ENCODE measurements at places on chromosomes 16 and 17.

- DNase-seq: peak; percentile 72
Measured at GRCh38 chr17:10618202-10618635, 38.9 kb downstream of the MYH3 start.

DNA sequence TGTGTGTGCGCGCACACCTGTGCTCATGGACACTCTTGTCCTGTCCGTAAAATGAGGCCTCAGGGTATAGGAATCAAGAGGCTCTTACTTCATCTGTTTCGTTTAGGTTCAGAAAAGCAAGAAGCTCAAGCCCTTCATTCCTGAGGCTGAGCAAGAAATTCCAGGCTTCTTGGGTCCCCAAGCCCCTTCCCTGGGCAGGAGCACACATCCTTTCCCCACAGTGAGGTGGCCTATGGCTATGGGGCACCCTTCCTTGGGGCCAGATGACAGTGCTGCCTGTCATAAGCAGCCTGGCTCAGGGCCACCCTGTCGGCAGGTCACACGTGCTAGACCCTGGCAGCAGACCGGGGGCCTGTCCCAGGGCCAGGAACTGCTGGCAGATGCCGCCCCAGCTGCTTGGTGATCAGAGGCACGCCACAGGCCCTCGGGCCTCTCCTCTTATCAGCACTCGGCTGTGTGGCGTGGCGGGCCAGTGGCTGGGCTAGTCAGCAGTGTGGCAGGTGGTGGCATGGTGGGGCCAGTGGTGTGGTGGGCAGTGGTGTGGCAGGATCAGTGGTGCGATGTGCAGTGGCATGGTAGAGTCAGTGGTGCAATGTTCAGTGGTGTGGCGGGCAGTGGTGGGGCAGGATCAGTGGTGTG, 50.2 kb downstream of the NKD1 start:
- DNase-seq: no peak

- no peak for DNase-seq
Measured at GRCh38 chr16:62741692-62742091, 705.5 kb upstream of the CDH8 start.

DNA sequence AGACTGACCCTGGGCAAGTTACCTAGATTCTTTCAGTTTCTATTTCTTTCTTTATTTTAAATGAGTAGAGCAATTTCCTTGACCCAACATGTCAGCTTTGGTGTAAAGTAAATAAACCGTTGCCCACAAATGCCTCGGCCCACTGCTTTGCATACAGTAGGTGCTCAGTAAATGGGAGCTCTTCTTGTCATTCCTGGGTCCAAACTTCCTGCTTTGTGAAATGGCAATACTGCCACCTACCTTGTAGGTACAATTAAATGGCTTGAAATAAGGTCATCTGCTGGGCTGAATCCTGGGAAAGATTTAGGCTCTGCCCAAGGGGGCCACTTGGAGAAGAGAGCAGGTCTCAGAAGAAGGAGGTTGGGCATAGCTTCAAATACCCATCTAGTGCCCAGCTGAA, 253.0 kb downstream of the HS3ST3B1 start:
- no peak for DNase-seq

- DNase-seq: no peak
Measured at GRCh38 chr17:846901-847843, 65.0 kb downstream of the MRM3 start.

GRCh38 chr17:40095944-40096791, 4.2 kb downstream of the NR1D1 start:
- no peak for DNase-seq

GRCh38 chr16:31537362-31538242, 9.9 kb downstream of the AHSP start:
- no peak for DNase-seq

DNA sequence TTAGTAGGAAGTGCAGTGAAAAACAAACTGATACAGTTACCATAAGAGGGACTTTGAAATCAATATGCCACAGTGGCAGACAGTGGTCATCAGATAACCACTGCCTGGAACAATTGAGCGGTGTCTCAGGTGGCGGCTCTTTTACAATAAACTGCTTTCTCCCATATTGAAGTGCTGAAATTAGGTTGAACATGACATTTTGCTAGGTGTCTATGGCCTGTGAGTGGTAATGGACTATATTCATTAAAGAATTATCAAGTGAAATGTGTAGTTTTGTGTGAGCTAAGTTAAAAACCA, 214.7 kb downstream of the RPTOR start:
- DNase-seq: no peak

GRCh38 chr17:77434136-77435114, 293.7 kb downstream of the SEC14L1 start:
- no peak for DNase-seq
